ENCODE measurements at places on chromosomes 2 and 18. TPM values are rescaled to one million over a fixed set of nuclear protein-coding genes. Genes with fewer than 3 reads are reported as not detected.

REG1A gene
- not detected for total RNA-seq

ALPG gene
- total RNA-seq, result 2.5 TPM

SERPINB10 gene
- total RNA-seq, result not detected

OTOS gene
- not detected for total RNA-seq

DNA sequence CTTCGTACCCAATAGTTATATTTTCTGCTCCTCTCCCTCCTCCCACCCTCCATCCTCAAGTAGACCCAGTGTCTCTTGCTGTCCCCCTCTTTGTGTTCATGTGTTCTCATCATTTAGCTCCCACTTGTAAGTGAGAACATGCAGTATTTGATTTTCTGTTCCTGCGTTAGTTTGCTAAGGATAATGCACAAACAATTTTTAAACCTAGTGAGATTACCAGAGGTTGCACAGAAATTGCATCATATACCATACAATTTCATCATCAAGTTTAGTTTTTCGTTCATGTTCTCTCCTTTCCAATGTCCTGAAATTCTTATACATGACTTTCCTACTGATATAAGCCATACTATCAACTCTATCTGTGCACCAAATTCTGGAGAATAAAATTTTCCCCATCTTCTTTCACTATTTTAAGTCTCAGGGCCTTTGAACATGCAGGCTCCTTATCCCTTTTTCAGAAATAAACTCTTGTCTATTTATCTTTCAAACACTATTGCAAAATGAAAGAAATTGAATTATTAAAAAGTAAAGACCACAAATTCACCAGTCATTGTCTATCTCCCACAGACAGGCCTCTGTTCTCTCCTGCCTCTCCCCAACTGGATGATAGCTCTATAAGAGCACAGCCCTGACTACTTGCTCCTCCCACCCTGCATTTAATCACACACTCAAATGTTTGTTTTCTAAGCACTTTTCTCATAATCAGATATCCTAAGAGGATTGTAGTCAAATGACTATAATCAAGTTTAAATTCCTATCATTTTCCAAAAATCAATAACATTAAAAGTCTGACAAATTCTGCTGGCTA, 27.2 kb upstream of the B4GALT6 start:
- no peak for DNase-seq

GRCh38 chr2:102190430-102191107, 3.7 kb downstream of the IL1RL2 start:
- no peak for DNase-seq

DNA sequence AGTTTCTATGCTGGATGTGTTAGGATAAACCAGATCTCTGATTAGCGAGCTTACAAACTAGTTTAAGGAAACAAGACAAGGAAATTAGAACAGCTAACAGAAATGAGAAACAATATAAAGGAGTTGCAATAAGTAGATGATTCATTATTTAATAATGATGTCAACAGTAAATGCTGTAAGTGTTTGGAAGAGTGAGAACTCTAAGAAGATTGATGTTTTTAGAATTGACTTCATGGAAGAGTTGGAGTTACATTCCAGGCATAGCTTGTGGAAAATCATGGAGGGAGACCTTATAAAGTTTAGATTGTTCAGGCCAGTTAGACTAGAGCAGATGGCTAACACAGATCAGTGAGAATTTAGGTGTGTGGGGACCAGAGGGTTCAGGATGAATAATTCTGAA, 32.6 kb downstream of the PPP1R1C start:
- no peak for DNase-seq

GRCh38 chr2:160010361-160011145, 51.9 kb downstream of the PLA2R1 start:
- DNase-seq, result no peak

GRCh38 chr2:224206816-224207215, 167.7 kb upstream of the SERPINE2 start:
- DNase-seq, result no peak

DNA sequence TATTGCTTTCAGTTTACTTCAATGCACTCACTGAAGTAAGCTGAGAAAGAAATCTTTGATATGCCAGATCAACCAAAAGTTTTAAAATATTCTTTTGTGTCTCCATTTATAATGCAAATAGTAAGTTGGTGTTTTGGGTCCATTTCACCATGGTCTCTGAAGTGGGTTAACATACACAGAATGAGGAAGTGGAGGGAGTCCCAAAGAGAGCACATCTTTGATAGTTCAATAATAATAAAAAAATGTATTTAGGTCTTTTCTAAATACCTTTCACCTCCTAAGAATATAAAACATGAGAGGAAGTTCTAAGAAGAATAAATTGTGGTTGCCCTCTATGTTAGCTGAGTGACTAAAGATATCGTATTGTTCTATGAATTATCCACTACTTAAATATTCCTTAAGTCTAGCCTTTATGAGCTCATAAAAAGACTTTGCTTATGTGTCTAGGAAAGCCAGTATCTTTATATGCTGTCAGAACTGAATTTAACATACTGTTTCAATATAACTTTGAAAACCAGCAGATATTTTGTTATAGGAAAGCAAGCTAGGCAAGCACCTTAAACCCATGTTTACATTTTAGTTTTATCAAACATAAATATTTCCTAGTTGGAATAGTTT, 148.7 kb upstream of the ZEB2 start:
- DNase-seq, result no peak

- DNase-seq, result no peak
These were observed 149.3 kb downstream of the HAUS1 start for GRCh38 chr18:46253498-46253897.
